ENCODE measurements at places on chromosomes 11 and 22. TPM values are rescaled to one million over a fixed set of nuclear protein-coding genes. Genes with fewer than 3 reads are reported as not detected.

The CYTH4 gene
- total RNA-seq, result 227 TPM

The DEUP1 gene
- total RNA-seq, result not detected

The PLEKHB1 gene
- total RNA-seq, result 54.5 TPM

The HBB gene
- total RNA-seq, result not detected

The PRODH gene
- total RNA-seq, result 0.51 TPM

The FOSL1 gene
- not detected for total RNA-seq

Measured in naive thymus-derived CD4-positive, alpha-beta T cell (primary cell).